GF-D8 (cell line): ENCODE measurements at places on chromosomes 2 and 18.

GRCh38 chr2:101832114-101832513 lies 134.6 kb downstream of the MAP4K4 start:
- DNase-seq: no peak

GRCh38 chr2:177260379-177260778 lies 4.1 kb downstream of the NFE2L2 start:
- no peak for DNase-seq

DNA sequence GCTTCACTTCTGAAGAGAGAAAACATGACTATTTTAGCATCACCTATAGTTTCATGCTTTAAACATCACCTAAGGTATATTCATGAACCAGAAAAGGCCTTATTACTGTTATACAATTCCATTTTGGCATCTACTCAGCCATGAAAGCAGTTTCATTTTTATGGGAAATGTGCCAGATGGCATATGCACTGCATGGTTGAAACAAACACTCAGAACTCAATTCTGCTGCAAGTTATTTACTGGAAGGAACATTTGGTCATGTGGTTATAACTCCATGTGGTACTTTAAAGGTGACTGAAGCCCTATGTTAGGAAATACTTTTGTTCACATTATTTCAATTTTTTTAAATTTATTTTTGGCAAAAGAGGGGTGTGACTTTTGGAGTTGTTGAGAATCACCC lies 287.5 kb upstream of the CRIM1 start:
- DNase-seq: no peak

DNA sequence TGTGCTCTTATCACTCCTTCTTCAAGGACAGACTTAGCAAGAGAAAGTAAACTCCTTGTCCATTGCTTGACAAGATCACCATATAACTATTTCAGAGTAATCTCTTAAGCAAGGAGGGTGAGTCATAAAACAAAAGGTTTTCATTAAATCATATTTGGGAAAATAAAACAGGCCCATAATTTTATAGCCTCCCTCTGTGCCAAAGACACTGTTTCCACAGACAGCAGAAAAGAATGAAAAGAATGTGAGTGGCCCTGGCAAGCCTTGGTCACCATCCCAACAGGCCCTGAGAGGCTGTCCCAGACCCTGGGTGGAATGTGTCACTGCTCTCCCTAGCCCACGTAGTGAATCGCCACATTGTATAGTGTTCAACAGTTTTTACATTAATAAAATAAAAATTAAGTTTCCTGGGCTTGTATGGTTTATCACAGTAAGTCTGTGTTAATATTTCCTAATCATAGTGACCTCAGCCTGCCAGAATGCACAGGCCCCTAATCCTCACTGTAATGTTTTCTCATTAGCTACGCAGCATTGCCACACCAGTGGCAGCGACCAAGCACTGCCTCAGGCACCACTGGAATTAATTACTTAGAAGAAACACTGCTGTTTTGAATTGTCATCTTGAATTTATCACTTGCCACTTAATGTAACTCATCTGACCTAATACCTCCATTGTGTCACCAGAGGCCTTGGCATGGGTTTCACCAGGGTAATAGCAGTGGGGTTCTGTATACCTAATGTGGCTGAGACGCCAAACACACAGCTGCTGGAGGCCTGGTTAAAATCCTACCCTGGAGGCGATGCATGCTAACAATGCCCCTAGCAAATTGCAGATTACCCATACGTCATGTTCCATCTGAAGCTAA lies 401.9 kb downstream of the LNPK start:
- DNase-seq: no peak

DNA sequence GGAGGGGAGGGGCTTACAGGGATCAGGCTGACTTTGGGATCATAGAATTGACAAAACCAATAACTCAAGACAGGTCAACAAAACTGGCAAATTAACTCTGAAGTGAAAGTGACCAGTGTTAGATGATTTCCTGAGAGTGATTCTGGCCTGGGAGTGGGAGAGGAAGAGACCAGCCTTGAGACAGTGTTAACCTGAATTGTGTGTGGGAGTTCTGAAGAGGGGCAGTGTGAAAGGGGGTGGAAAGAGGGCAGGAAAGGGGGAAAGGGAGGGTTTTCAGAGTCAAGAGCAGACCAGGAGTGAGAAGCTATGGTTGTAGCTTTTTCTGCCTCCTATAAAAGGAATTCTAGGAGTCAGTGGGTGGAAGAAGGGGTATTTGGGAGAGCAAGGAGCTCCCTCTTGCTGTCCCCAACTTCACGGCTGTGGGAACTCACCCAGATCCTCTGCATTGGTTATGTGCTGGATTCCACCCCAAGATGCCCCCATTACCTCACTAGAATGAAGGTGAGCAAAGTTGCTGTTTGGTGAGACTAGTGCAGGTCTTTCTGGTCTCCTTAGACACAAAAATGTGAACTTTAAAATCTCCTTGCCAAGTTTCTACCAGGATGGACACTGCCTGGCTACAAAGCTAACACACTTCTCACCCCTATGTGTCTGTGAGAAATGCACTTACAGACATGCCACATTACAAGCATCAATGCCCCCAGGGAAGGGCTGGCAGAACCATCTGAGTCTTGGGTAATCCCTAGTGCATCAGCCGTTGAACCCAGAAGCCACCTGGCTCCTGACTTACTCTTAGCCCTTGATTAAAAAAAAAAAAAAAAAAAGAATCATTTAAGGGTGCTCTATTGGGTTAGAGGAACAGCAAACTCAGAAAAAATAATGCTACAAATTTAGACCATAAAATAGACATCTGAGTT lies 61.6 kb downstream of the BMP10 start:
- peak; percentile 44 for DNase-seq

DNA sequence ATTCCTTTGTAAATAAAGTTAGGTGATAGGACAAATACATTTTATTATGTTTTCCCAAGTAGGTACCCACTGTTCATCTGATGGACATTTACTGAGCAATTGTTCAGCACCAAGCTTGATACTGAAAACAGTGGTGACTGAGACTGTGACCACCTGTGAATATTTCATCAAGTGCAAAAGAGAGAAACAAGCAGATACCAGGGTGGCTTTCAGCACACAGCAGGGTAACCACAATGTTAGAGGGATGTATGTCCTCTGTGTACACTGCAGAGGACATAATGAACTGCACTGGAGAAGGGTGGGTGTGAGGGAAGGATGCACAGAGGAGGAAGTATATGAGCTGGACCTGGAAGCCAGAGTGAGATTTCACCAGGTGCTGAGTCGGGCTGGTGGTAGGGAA lies 411.8 kb downstream of the RAD51AP2 start:
- no peak for DNase-seq

DNA sequence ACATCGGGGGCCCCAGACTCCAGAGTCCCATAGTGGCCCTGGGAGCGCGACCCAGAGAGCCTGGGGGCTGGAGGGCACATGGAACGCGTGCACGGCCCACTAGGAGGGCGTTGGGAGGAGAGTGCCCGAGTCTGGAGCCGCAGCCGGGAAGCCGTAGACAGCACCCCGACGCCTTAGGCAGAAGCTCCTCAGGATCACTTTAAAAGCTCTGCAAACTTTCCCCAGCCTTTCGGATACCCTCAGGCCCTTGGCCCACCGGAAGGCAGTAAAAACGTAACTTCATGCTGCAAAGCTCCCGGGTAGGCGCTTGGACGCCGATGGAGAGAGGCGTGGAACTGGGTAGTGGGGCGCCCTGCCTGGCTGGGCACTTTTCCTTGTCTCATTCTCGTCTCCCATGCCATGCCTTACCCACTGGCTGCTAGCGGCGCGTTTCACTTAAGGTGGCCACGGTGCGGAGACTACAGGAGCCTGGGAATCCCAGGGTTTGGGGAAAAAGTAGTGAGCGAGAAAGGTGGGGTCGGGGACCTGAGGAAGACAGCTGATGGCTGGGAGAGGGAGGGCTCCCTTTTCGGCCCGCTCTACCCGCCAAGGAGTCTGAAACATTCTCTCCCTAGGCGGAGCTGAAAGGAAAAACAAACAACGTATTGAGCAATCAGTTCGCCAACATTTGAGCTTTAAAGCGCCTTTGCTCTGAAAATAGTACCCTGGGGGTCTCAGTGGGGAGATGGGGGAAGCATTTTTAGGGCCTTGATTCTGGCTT lies 141.8 kb downstream of the MEIS1 start:
- no peak for DNase-seq
